ENCODE measurements at places on chromosomes 16 and 17.

- DNase-seq, result no peak
These were observed 151.2 kb upstream of the TBX2 start for GRCh38 chr17:61248399-61248798.

DNA sequence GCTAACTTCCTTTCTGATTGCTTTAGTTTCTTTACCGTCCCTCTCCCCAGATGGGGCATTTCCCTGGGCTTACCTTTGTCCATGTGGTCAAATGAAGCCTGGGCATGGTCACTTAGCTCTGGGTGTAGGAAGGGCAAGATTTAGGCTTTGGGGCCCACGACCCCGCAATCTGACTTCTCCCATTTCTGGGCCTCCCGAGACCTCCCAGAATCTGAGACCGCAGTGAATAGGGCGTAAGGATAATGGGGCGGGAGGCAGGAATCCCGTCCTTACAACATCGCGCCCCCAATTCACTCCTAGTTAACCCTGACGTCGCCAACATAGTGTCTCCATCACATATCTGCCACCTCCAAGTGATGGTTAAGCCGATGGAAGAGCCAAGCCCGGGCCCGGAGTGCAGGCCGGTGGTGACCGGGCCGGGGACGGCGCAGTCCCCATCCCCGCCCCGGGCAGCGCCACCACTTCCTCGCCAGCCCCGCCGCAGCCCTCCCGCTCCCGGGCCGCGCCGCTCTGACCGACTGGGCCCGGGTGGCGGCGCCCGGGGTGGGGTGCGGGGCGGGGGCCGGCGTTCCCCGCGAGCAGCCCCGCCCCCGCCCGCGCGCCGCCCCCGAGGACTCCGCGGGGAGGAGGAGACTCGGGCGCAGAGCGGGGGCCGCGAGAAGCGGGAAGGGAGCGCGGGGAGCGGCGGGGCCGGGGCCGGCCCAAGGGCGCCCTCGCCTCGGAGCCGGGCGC, at the start of gene RHBDL3:
Gene RHBDL3, plus strand, starts transcription at position 641 of the 732 bp plus-strand sequence. CDS start 358 bp downstream, outside the sequence.
- peak; percentile 37 for DNase-seq

DNA sequence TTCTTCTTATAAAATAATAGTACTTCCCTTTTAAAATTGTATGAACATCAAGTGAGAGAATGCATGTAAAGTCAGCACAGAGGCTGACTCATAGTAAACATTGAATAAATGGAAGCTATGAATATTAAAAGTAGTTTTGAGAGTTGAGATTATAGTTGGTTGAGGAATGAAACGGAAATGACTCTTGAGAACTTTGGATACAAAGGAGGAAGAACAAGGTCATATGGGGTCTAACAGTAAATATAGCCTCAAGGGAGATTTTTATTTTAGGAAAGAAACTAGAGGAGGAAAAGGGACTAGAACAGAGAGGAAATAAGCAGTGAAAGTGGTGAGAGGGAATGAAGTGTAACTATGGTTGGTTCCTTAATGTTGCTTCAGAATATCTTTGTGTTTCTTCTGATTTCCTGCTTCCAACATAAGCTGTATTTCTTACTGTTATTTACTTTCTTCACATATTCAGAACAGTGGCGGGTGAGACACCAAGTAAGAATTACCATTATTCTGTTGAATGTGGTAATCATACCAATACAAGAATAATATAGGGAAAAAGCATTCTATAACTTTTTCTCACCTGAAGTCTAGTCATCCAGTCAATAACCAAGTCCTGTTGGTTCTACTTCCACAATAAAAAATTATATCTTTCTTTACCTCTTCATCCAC, 165.1 kb downstream of the CHD9 start:
- no peak for DNase-seq

- DNase-seq, result no peak
These were observed 118.4 kb upstream of the HSBP1 start for GRCh38 chr16:83689385-83689831.

DNA sequence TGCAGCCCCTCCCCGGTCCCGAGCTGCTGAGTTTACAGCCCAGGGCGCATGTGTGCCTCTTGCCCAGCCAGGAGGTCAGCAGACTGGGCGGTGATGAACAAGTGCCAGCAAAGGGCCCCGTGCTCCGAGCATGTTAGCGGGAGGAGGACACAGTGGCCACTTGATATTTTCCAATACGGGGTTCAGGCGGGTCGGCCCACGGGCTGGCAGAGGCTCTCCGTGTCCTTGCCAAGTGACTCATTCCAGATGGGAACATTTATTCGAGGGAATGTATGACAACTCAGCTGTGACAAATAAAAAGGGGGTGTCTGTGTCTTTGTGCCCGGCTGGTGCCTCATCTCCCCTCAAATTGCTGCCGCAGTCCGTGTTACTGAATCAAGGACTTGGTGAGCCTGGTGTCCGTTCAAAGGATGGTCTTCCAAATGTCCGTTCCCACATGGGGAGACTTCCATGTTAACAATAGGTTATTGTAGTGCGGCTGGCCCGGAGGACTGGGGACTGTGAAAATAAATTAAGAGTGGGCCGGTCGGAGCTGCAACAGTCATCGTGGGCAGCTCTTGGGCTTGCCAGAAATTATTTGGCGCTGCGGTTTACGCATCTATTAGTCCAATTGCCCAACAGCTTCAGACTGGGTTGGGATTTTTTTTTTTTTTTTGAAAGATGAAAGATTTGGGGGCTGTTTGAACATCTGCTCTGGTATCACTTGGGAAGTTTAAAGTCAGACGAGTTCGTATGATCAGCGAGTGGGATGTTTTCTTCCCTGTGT, 174.0 kb upstream of the CIBAR2 start:
- DNase-seq, result no peak

DNA sequence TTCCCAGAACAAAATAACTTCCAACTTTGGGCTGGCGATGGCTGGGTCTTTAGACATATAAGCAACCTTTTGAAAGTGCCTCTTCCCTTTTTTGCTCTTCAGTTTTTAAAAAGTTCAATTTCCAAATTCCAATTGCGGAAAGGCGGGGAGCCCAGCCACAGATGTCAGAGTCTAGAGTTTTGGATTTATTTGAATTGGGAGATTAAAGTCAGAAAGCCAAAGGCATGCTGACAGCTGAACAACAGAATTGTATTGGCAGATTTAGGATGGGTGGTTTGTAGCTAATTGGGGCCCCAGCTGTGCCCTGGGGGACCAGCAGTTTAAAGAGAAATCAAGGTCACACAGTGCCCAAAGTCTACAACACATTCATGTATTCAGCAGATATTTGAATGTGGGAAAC, 10.5 kb downstream of the YPEL2 start:
- no peak for DNase-seq

DNA sequence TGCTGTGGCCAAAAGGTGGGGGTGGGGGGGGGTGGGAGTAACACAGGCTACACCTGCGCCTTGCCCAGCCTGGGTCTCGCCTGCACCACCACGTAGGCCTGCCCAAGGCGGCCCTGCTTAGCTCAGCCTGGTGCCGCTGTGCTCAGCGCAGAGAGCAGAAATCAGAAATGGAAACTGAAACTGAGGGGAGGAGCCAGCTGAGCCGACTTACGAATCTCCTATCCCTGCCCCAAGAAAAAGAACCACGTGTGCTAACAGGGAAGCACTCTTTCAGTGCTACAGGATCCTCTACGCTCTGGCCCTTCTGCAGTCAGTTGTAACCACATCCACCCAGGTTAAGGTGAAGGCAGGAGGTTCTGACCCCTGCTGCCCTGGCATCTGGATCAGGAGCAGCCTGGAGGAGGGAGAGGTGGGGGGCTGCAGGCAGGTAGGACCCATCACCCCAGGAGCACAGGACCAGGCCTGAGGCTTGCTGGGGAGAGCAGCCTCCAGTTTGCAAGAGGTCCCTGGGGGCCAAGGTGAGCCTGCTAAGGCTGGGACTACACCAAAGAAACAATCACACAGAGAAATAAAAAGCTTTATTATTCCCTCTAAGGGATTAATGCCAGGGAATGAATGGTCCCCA, at the start of gene DHX58:
Gene DHX58, minus strand, starts transcription at position 163 of the 625 bp plus-strand sequence. CDS start 822 bp downstream, outside the sequence.
- DNase-seq, result peak; percentile 83
